ENCODE measurements at places on chromosomes 6 and 20. TPM values are rescaled to one million over a fixed set of nuclear protein-coding genes. Genes with fewer than 3 reads are reported as not detected.
A peak's percentile ranks its signal among the peaks of the same experiment; 100 is the strongest.

- DNase-seq, result no peak
Observed at GRCh38 chr6:124158024-124158423, 354.4 kb downstream of the NKAIN2 start.

- DNase-seq, result peak; percentile 50
Observed at GRCh38 chr20:50930139-50930975, 880 bp downstream of the ADNP start.

Gene RIPPLY2
- total RNA-seq, result not detected

- no peak for DNase-seq
Observed at GRCh38 chr6:169189182-169189581, 64.5 kb downstream of the THBS2 start.

- DNase-seq, result no peak
Observed at GRCh38 chr6:79665725-79666551, 34.8 kb downstream of the SH3BGRL2 start.

- no peak for DNase-seq
Observed at GRCh38 chr6:124963831-124964763, 1.9 kb downstream of the RNF217 start.

- DNase-seq, result no peak
Observed at GRCh38 chr20:21982559-21982958, 277.1 kb downstream of the PAX1 start.

- DNase-seq, result peak; percentile 77
Observed at GRCh38 chr6:30541515-30542403, 14.5 kb downstream of the GNL1 start.

- DNase-seq, result no peak
Observed at GRCh38 chr6:707576-708236, 14.8 kb upstream of the EXOC2 start.

DNA sequence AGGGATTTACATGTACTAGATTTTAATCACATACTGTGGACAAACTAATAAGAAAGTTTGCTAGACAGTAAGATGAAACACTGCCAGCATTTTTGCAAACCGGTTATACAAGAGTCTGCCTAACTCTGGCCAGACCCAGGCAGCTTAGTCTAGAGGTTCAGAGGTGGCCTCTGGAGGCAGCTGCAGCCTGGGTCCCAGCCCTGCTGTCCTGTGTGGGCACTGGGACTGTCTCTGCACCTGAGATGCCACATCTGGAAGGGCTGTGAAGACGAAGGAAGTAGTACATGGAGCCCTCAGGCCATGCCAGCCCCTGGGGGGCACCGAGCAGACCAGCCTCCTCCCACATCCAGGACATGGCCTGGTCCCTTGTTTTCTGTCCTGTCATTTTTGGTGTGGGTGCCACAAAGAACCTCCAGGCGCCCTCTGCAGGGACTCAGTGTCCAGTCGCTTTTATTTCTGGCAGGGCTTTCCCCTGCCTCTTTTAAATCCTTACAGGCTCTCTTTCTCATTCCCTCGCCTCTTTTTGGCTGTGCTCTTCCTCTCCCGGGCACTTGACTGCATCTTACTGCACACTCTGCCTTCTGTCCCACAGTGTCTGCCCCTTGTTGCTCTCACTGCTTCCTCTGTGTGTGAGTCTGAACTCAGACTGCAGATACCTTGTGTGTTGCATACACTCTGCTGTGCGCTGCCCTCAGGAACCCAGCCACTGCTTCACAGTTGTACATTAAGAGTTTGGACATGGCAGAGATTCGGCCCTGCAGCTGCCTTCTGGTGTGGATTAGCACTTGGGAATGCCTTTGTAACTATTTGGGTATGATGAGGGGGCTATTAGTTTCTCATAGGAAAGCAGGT, 216.7 kb downstream of the ZDHHC14 start:
- peak; percentile 65 for DNase-seq

DNA sequence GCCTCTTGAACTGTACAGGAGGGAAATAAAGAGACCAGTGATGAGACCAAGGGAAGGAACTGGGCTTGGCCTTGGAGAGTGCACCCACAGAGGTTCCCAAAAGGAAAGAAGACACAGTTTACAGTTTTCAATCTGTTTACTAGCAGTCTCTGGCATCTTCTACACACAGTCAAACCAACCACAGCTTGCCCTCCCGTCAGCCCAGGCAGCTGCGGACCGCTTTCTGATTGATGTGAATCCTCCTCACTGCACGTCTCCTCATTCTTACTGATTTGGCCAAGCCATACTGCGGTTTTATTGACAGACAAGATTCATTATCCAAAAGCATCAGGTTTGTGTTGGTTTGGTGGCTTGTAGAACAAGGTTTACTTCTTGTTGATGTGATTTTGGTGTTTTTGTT, 104.5 kb upstream of the ASF1A start:
- no peak for DNase-seq

Gene IMPG1
- total RNA-seq, result not detected

DNA sequence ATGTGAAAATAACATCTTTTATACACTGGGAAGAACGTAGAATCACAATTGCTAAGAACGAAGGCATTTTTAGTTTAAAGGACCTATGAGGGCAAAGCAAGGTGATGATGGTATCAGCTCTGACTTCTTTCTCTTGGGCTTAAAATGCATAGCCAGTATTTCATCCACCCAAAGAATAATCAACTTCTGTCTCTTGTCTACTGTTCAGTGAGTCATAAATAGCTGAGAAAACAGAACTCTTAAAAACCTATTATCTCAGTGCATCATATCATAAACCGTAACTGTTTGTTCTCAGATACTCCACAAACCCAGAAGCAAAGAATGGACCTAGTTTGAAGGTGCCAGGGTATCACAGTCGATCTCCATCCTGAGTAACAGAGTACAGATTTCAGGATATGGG, 5.2 kb downstream of the PHF10 start:
- DNase-seq, result no peak

Gene MPIG6B
- total RNA-seq, result 10.7 TPM

All from liver (tissue), 10 donors.